ENCODE measurements at places on chromosomes 16 and 17. TPM values are rescaled to one million over a fixed set of nuclear protein-coding genes. Genes with fewer than 3 reads are reported as not detected.

ARHGAP44 gene
- 0.13 TPM for total RNA-seq

OTOP2 gene
- total RNA-seq: not detected

FAM171A2 gene
- 9.6 TPM for total RNA-seq

CTRB2 gene
- not detected for total RNA-seq

MT1G gene
- not detected for total RNA-seq

CPHXL2 gene
- total RNA-seq: not detected

KRTAP1-5 gene
- 6.0 TPM for total RNA-seq

LGALS3BP gene
- 403 TPM for total RNA-seq

STXBP4 gene
- 27.6 TPM for total RNA-seq

NTN3 gene
- not detected for total RNA-seq

SPNS3 gene
- not detected for total RNA-seq

MRPL10 gene
- 45.4 TPM for total RNA-seq

DLX4 gene
- 0.06 TPM for total RNA-seq

ABCA9 gene
- not detected for total RNA-seq

OTOP3 gene
- not detected for total RNA-seq
